ENCODE measurements at places on chromosomes 16 and 17.
A peak's percentile ranks its signal among the peaks of the same experiment; 100 is the strongest.

DNA sequence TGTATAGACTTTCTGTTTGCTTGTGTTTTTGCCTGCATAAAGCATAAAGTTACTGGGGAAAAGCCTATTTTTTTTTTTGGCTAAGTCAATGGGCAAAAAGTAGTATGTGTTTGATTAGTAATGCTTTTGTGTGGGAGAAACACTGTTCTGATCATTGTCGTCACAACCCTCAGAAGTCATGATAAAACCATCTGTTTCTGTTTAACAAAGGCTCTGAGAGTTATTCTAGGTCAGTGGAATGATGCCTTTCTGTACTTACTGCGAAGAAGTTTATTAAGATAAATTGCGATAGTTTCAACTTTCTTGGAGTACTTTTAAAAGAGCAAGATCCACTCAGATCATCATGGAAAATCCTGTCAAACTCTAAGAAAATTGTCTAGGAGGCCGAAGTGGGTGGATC is 80.9 kb downstream of the PRKCA start:
- no peak for DNase-seq

- DNase-seq: no peak
Measured at GRCh38 chr16:79415983-79416640, 184.4 kb downstream of the MAF start.

DNA sequence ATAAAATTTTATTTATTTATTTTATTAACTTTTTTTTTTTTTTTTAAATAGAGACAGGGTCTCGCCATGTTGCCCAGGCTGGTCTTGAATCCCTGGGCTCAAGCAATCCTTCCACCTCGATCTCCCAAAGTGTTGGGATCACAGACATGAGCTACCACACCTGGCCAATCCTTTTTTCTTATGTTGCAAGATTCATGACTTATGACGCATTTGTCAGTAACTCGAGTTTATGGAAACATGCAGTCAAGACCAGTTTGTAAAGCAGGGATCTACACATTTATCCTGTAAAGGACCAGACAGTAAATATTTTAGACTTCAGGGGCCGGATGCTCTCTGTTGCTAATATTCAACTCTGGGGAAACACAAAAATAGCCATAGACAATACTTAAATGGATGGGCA is 9.4 kb upstream of the MAP2K6 start:
- DNase-seq: no peak

- peak; percentile 8 for DNase-seq
Measured at GRCh38 chr16:72921106-72921505, 126.8 kb downstream of the ZFHX3 start.

GRCh38 chr17:78589031-78589675 is 12.0 kb upstream of the DNAH17 start:
- no peak for DNase-seq

GRCh38 chr17:47946516-47946915 is 5.1 kb downstream of the PNPO start:
- no peak for DNase-seq

GRCh38 chr16:48317614-48318315 is 67.4 kb downstream of the SIAH1 start:
- DNase-seq: peak; percentile 22

DNA sequence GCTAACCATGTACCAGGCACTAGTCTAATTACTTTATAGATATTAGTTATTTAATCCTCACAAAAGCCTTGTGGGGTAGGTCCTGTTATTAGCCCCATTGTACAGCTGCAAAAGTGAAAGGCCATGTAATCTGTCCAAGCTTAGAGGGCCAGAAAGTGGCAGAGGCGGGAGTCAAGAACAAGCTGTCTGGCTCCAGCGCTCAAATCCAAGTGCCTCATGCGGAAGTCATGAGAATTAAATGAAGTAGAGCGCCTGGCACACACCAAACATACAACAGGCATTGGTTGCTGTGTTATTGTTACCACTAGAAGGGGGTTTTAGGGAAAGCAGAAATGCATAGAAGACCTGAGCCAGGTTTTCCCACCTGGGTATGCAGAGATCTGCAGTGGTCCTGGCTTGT is 1.2 kb downstream of the AQP8 start:
- DNase-seq: no peak

- DNase-seq: no peak
Measured at GRCh38 chr16:35525979-35526590, 2066.7 kb downstream of the TP53TG3F start.

DNA sequence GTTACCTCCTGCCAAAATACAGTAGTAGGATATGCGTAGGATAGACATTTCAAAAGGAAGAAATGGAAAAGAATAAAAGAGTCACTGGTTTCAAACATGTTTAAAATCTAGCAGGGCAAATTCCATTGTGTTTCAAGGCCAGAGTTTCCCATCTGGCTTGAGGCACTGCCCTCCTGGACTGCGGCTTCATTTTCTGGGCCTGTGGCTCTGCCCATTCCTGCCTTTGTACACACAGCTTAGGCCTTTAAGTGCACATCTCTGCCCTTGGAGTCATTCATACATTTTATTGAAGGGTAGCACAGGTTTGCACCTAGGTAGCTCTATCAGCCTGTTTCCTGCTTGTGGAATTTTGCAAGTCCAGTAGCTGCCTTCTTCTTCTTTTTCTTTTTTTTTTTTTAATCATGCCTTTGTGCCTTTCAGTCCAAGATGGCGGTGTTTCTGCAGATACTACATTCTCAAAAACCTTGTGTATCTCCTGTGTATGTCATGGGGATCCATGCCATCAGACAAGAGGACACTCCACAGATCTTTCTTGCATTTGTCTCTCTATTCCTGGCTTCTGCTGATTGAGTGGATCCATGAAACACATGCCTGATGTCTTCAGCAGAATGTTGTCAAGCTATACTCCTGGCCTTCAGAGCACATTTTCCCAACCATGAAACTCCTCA is 282.9 kb downstream of the BCAS3 start:
- DNase-seq: no peak

- no peak for DNase-seq
Measured at GRCh38 chr16:88196471-88197400, 186.0 kb upstream of the ZNF469 start.

GRCh38 chr16:21101631-21102420 is 48.8 kb downstream of the DNAH3 start:
- peak; percentile 17 for DNase-seq

- no peak for DNase-seq
Measured at GRCh38 chr17:38731526-38732294, 1.6 kb downstream of the CISD3 start.

DNA sequence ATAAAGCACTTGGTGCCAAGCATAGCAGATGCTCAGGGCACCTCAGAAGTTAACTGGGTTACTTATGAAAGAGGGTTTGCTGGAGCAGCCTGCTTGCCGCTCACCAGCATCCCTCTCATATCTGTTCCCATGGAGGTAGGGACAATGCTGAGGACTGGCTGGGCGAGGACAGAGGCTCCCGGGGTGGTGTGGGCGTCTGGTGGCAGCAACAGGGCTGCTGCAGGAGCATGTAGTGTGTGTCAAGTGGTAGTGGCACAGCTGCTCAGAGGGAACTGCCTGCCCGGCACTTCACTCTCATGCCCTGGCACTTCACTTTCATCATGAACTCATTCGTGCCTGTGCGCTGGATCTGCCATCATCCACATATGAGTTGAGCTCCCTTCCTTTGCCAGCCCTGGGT is 26.9 kb upstream of the ZNHIT3 start:
- no peak for DNase-seq

DNA sequence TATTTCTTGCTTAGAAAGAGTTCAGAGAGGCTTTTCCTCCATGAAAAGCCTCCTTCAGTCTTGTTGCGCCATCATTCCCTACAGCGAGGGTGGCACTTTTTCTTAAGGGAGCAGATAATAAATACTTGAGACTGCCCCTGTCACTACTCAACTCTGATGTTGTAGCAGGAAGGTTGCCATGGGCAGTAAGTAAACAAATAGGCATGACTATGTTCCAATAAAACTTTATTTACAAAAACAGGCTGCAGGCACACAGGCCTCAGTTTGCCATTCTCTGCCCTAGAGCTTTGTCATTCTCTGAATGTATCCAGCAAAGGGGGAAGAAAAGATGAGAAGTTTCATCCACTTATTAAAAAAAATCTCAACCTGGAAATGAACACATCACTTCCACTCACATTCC is 60.4 kb downstream of the MYOCD start:
- no peak for DNase-seq

DNA sequence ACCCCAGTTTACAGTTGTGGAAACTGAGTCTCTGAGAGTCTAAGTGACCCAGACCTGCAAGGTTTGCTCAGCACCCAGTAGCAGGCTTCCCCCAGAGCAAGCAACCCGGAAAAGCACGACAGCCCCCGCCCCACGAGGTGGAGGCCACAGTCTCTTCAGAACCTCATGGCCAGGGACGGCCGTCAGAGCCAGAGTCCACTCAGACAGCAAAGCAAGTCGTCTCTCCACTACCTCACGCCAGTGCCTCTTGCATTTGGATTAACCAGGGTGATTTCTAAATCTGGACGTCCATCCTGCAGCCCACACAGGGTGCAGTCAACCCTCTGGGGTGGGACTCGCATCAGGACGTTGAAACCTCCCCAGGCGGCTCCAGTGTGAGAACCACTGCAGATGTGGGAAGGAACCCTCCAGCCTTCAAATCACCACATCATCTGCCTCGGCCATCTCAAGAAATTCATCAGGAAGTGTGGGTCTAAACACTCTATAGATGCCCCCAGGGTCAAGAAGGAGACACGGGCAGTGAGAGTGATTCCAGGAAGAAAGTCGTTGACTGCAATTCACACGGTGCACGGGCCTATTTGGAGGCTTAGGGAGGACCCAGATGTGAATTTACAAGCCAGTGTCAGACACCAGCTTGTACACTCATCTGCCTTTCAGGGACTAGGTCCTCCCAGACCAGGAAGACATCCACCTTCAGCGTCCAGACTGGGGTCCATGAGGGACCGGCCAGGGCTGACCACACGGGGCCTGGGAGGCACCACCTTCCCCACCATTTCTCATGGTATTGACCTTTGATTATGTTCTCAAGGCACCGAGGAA is 20.2 kb upstream of the RBFOX3 start:
- DNase-seq: no peak

DNA sequence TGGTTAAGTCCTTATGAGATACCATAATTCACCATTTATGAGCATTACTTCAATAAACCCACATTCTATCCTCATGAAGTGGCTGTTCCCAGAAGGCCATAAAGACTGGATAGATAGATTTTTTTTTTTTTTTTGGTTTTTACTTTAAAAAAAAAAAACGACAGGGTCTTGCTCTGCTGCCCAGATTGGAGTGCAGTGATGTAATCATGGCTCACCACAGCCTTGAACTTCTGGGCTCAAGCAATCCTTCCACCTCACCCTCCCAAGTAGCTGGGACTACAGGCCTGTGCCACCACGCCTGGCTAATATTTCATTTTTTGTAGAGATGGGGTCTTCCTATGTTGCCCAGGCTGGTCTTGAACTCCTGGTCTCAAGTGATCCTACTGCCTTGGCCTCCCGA is 102.3 kb downstream of the XYLT1 start:
- DNase-seq: no peak

- peak; percentile 5 for DNase-seq
Measured at GRCh38 chr16:72877374-72878028, 170.4 kb downstream of the ZFHX3 start.

DNA sequence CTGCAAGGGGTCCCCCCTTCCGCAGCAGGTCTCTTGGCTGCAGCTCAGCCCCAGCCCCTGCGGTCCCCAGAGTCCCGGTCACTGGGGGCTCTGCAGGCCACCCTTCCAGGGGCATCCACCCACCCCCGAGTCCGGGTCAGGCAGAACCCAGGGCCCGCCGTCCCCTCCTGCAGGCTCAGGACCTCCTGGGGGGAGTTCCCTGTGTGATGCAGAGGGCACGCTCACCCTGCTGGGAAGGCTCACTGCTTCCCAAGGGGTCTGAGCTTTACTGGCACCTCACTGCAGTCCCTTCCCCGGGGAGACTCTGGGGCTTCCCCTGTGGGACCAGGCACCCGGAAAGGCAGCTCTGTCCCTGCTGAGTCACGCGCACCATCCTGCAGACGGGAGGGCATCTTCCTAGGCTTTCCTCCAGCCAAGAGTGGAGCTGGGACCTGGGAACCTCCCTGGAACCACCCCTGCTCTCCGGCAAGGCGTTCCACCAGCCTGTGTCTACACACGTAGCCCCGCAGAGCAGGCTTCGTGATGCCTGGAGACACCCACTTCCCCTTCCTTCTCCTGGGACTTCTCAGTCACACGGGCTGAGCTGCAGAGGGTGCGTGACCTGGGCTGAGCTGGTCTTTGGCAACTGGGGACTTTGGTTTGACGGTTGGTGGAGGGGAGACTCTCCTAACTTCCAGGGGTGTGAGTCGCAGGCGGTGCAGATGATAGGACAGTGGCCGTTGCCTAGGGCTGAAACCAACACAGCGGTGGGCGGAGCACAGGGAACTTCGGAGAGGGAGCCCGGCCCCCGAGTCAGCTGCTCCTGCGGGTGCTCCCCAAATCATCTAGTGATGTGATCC is 23.4 kb downstream of the SLC25A10 start:
- no peak for DNase-seq
